ENCODE measurements at places on chromosomes 13 and 19. TPM values are rescaled to one million over a fixed set of nuclear protein-coding genes. Genes with fewer than 3 reads are reported as not detected.

HIPK4 gene
- not detected for total RNA-seq

CGB8 gene
- not detected for total RNA-seq

CYP2A7 gene
- total RNA-seq: not detected

SPIB gene
- total RNA-seq: not detected

SLC1A6 gene
- total RNA-seq: not detected

LGALS14 gene
- total RNA-seq: not detected

MISP3 gene
- total RNA-seq: 0.29 TPM

LINGO3 gene
- total RNA-seq: under 0.01 TPM

PLEKHF1 gene
- total RNA-seq: 6.6 TPM

FXYD7 gene
- total RNA-seq: not detected

SPC24 gene
- total RNA-seq: 53.2 TPM

ZNF701 gene
- total RNA-seq: 17.3 TPM

MIR17HG gene
- total RNA-seq: 27.1 TPM

RFPL4AL1 gene
- total RNA-seq: 0.13 TPM

PTGIR gene
- total RNA-seq: 3.7 TPM

PROSER3 gene
- 10.3 TPM for total RNA-seq

KLK12 gene
- not detected for total RNA-seq

KLF5 gene
- total RNA-seq: 1.6 TPM

TMEM59L gene
- 0.14 TPM for total RNA-seq

SERP2 gene
- total RNA-seq: 0.36 TPM

AKAP8L gene
- total RNA-seq: 56.1 TPM

SAFB gene
- total RNA-seq: 71.7 TPM

F10 gene
- not detected for total RNA-seq

ZSCAN1 gene
- total RNA-seq: not detected

PSG11 gene
- not detected for total RNA-seq

CEACAM4 gene
- not detected for total RNA-seq

FAM174C gene
- total RNA-seq: 30.5 TPM

CD209 gene
- total RNA-seq: not detected

ADGRE3 gene
- not detected for total RNA-seq

SIRT2 gene
- total RNA-seq: 57.9 TPM

FAM98C gene
- 10.1 TPM for total RNA-seq

TNFSF9 gene
- 0.40 TPM for total RNA-seq

CDKN2D gene
- total RNA-seq: 2.4 TPM

GNG7 gene
- 0.27 TPM for total RNA-seq

DIS3 gene
- 77.0 TPM for total RNA-seq

PRSS57 gene
- not detected for total RNA-seq

PGLYRP1 gene
- total RNA-seq: not detected

THAP8 gene
- total RNA-seq: 1.1 TPM

DLL3 gene
- 0.43 TPM for total RNA-seq

POSTN gene
- total RNA-seq: 18.7 TPM

RNF225 gene
- 0.14 TPM for total RNA-seq

ATXN8OS gene
- not detected for total RNA-seq

ZNF30 gene
- total RNA-seq: 4.0 TPM

COMP gene
- total RNA-seq: not detected

GIPR gene
- total RNA-seq: not detected

ILF3 gene
- total RNA-seq: 194 TPM

LGALS7B gene
- total RNA-seq: not detected

CTXN1 gene
- 11.0 TPM for total RNA-seq

All from thoracic aorta endothelial cell (primary cell).